ENCODE measurements at places on chromosomes 4 and X.
A peak's percentile ranks its signal among the peaks of the same experiment; 100 is the strongest.

- peak; percentile 83 for DNase-seq
Measured at GRCh38 chrX:122579526-122579925, 604.6 kb upstream of the GRIA3 start.

DNA sequence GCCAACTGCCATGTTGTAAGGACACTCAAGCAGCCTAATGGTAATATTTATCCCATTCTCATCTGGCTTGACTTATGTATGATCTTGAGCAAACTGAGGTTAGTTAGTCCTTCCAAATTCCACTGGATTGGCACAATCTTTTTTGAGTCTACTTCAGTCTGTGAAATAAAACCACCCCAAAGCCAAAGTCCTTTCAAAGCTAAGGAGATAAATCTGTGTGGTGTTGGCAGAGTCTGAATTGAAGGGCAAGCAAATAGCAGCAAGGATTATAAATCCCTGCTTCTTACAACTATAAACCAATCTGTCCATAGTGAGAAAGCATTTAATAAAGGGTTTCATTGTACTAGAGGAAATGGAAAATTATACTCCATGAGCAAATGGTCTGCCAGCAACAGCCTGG is 233.9 kb upstream of the GLRA2 start:
- DNase-seq: no peak

GRCh38 chr4:133154725-133155124 is 5.6 kb downstream of the PCDH10 start:
- DNase-seq: peak; percentile 46

DNA sequence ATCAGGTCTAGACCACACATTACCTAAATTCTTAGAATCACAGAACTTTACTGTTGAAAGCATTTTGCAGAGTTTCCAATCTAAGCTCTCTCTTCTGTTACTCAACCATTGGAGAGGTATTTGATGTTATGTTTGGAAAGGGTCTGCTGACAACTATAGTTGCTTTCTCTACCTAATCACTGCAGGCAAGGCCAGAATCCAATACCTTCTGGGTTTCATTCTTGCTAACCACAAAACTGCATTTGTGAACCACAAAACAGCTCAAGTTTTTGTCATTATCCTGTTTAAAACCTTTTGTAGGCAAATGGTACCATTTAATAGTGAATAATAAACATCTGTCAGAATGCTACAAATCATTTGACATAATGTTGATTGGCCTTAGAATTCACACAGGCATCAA is 380.1 kb downstream of the GASK1B start:
- DNase-seq: peak; percentile 9

- DNase-seq: no peak
Measured at GRCh38 chr4:147643616-147644015, 26.4 kb downstream of the TMEM184C start.

GRCh38 chrX:34909151-34909550 is 33.4 kb upstream of the FAM47B start:
- DNase-seq: no peak

GRCh38 chrX:123291623-123292022 is 107.5 kb downstream of the GRIA3 start:
- DNase-seq: no peak

DNA sequence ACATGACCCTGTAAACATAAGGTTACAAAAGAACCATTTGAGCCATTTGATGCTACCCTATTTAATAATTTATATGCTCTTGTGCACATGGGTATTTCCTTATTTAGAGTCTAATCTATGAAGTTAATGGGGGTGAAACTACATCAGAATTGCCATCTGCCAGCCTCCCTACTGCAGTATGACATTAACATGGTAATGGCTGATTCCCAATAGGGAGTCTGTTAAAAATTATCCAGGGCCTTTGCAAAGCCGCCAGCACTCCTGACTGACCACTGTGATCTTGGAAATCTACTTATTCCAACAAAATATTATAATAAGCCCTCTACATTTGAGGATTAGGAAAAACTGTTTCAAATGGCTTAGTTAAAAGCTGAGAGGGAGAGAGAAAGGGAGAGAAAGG is 153.7 kb downstream of the CLCN4 start:
- no peak for DNase-seq

DNA sequence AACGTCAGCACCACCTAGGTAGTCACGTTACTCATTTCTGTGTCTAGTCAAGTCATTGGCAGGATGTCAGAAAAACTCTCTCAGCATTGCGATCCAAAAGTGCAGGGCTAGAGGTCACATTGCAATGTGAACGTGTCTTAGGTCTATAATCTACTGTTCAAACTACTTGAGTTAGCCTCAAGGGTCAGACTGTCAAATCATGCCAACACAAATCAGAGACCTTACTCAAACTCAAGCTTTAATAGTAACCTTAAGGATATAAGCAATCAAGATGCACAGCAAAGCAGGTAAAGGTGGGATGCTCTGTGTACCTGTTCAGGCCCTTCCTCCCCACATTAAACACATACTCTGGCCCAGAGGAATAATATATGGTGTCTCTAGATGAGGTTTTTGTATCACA is 114.4 kb upstream of the NOCT start:
- no peak for DNase-seq

GRCh38 chr4:169952236-169953002 is 73.8 kb downstream of the MFAP3L start:
- DNase-seq: no peak
